Posterior vena cava (tissue), 2 donors: ENCODE measurements at places on chromosomes 7 and 10. TPM values are rescaled to one million over a fixed set of nuclear protein-coding genes. Genes with fewer than 3 reads are reported as not detected.

Gene BHLHA15
- total RNA-seq, result 0.71 TPM

Gene NEUROD6
- not detected for total RNA-seq

Gene XRCC2
- 0.51 TPM for total RNA-seq

GRCh38 chr7:27116962-27117886, 13.3 kb downstream of the HOXA4 start:
- no peak for DNase-seq

DNA sequence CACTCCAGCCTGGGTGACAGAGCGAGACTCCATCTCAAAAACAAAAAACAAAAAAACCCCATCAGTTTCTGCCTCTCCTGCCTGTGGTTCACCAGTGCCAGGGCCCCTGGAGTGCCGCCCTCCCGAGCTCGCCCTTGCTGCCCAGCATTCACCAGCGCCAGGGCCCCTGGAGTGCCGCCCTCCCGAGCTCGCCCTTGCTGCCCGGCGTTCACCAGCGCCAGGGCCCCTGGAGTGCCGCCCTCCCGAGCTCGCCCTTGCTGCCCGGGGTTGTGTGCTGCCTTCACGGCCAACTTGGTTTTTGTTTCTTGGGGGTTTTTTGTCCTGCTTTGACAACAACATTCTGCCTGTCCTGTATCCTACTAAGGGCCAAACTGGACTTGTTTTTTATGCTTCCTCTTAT, 13.2 kb upstream of the GET4 start:
- no peak for DNase-seq

- DNase-seq, result no peak
Measured at GRCh38 chr7:43535810-43536585, 46.9 kb upstream of the STK17A start.

DNA sequence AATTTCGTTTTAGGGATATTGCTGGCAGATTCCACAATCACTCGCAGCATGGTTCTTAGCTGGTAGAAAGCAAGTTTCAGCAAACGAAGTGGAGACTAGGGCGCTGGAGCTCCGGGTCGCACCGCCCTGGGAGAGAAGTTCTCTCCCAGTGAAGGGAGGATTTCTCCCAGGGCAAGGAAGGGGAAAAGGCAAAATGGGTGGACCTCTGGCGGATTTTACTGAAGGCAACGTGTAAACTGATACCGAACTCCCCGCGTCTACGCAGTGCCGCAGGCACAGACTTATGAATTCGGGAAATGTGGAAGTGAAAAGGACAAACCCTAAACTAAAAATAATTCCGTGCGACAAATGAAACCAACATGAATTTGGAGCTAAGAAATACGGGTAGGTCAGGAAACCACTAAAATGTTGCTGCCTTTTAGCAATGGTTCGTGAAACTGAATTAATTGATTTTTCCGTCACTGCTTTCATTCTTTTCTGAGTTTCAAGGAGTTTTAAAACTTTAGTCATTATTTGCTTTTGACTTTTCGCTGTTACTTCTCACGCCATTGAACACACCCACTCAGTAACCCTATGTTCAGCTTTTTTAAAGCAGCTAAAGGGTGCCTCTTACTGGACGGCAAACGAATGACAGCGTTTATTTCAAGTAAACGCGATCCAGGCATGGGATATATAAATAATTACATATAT, at the start of gene MYOF:
Gene MYOF (minus strand): TSS at position 190 of the 690 bp plus-strand sequence. CDS start 140 bp downstream, at position 50.
- peak; percentile 86 for DNase-seq

GRCh38 chr7:43869867-43870240, 537 bp upstream of the MRPS24 start:
- no peak for DNase-seq

DNA sequence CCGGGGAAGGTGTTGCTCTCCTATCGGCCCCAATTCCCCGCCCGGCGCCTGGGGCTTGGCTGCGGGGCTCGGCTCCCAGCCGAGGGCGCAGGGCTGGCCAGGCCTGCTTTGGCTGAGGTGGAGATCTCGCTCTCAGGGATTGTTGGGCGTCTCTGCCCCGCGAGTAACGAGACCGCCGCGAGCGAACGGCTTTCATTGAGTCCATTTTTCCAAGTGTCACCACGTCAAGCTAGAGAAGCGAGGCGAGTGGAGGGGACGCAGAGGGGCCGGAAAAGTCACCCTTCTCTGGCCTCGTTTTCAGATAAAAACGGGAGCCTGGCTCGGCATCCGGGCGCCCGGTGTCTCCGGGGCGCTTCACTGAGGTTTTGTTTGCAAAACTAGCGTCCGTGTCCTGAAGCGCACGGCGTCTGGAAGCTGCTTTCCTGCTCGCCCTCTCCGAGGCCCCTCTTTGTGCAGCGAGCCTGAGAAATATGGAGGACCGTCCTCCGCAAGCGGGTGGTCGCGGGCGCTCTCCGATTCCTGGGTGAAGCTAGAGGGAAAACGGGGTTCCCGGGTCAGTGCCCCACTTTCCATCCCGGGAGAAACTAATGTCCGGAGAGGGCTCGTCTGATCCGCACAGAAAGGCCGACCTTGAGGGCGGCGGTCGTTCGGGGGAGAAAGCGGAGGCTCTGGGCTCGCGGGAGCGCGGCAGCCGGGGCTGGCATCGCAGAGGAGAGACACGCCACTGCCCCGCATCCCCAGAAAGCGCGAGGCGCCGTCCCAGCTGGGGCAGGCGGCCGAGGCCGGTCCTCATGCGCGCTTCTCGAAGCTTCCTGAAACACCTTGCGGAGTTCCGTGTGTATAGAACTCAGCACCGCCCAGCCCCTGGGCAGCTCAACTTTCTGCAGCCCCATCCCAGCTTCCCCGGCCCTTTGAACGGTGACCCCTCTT, 3.5 kb upstream of the EN2 start:
- DNase-seq, result peak; percentile 70

DNA sequence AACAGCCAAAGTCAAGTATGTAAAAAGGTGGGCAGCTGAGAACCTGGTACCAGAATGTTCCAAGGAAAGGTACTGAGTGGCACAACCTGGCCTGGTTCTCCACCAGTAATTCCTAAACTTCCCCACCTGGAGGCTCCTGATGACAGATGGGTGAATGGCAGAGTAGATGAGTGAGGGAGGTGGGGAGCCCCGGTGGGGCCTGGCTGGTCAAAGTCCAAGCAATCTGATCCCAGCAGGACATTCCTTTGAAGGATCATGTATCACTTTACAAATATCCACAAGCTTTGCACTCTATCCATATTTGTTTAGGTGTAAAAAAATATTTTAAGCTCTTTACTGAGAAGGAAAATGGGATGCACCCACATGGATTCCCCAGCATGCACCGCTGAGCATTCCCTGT, 250.2 kb downstream of the DPP6 start:
- DNase-seq, result no peak

DNA sequence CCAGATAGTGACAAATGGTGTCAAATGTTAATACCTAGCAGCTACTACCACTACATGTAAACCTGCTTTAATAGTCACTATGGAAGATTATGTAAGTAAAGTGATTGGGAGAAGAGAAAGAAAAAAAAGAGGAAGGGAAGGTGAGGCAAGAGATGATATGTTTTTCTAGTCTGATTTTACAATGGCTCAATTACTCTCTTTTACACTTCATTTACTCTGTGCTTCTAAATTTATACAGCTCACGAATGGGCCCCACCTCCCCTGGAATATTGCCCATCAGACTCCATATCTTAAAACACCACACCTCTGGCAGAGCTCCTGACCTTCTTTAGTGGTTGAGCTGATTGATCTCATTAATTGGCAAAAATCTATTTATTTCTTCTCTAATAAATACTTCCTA, 28.0 kb upstream of the IKZF1 start:
- DNase-seq, result no peak

DNA sequence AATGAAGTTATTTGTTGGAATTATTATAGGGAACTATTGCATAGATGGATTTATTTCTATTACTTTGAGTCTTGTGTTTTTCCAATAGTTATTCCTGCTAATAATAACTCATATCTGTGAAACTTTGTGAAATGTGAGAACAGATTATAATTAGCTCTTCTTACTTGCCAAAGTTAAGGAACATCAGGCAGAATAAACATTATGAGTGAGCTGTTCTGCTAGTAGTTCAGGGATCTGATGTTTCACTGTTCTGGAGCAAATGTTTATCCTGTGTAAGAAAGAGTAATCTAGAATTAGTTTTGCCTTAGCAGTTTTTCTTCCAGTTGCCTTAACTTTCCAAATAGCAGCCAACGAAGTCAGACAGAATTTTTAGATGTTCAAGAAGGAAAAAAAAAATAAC, 245.2 kb upstream of the PLXDC2 start:
- DNase-seq, result no peak

- no peak for DNase-seq
Measured at GRCh38 chr7:2138146-2138765, 94.5 kb downstream of the MAD1L1 start.
